Ascending aorta (tissue), 2 donors: ENCODE measurements at places on chromosomes 16 and 17.

GRCh38 chr17:2925011-2925410 lies 128.8 kb downstream of the RAP1GAP2 start:
- no peak overlapping the region for H3K4me3 ChIP-seq
- H3K4me1 ChIP-seq, result no peaks in the 10 kb centered on the region
- DNase-seq, result no peak
- no peak overlapping the region for H3K27ac ChIP-seq

- H3K36me3 ChIP-seq, result peaks cover 49% of the 10 kb centered on the region
- no peaks in the 10 kb centered on the region for H3K27me3 ChIP-seq
- no peak overlapping the region for H3K4me3 ChIP-seq
- no peak overlapping the region for H3K27ac ChIP-seq
Measured at GRCh38 chr16:3115561-3115960, 3.2 kb downstream of the ZNF205 start.

- no peak overlapping the region for H3K4me3 ChIP-seq
- H3K36me3 ChIP-seq, result no peaks in the 10 kb centered on the region
- no peaks in the 10 kb centered on the region for H3K4me1 ChIP-seq
- peaks cover 15% of the 10 kb centered on the region for H3K27me3 ChIP-seq
- no peak for DNase-seq
- H3K27ac ChIP-seq, result no peak overlapping the region
Measured at GRCh38 chr17:78234261-78234865, 2.9 kb downstream of the TMEM235 start.

- peaks cover 3% of the 10 kb centered on the region for H3K4me1 ChIP-seq
- no peak for DNase-seq
- no peak overlapping the region for H3K4me3 ChIP-seq
- H3K27ac ChIP-seq, result no peak overlapping the region
- no peaks in the 10 kb centered on the region for H3K27me3 ChIP-seq
Measured at GRCh38 chr17:17072546-17072945, 30.3 kb downstream of the MPRIP start.

DNA sequence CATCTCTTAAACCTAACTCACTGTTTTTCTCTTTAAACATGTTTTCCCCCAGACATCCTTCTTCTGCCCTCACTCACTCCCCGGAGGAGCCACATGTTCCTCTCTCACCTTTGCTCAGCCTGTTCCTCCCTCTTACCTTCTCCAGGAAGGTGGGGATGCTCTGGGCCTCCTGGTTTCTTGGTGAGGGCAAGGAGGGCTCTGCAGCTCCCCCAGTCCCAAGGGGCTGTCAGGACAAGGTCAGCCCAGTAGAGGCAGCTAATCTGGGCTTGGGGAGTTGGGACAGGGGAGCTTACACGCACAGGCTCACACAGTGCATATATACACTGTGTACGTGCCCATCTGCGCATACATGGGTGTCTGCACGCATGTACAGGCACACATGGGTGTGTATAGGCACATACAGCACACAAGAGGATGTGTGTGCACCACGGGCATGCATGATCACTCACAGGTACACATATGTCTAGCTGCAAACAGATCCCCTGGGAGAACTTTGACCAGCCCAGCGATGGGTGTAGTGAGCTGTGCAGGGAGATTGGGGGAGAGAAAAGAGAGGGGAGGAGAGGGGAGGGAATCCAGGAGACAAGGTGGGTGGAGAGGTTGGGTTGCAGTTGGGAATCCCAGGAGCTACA lies 28.6 kb upstream of the SPNS3 start:
- no peaks in the 10 kb centered on the region for H3K27me3 ChIP-seq
- no peak overlapping the region for H3K4me3 ChIP-seq
- no peaks in the 10 kb centered on the region for H3K36me3 ChIP-seq
- H3K27ac ChIP-seq, result no peak overlapping the region
- no peak for DNase-seq
- no peaks in the 10 kb centered on the region for H3K4me1 ChIP-seq

DNA sequence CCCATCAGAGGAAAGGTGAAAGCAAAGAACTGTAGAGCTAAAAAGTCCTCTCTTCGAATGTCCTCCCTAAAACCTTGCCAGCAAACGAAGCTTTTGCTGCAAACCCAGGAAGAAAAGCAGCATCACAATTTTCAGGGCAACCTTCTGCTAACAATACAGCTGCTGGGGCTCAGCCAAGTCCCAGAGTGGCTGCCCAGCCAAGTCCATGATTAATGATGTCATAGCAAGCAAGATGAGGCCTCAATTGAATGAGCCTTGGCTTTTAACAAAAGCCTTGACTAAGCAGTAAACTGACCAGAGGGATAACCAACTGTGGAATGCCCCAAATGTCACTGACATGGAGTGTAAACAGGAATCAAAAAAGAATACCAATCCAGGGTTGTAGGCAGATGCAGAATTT lies 342.7 kb downstream of the PMP22 start:
- no peak overlapping the region for H3K4me3 ChIP-seq
- no peaks in the 10 kb centered on the region for H3K36me3 ChIP-seq
- H3K27me3 ChIP-seq, result no peaks in the 10 kb centered on the region
- no peaks in the 10 kb centered on the region for H3K4me1 ChIP-seq

DNA sequence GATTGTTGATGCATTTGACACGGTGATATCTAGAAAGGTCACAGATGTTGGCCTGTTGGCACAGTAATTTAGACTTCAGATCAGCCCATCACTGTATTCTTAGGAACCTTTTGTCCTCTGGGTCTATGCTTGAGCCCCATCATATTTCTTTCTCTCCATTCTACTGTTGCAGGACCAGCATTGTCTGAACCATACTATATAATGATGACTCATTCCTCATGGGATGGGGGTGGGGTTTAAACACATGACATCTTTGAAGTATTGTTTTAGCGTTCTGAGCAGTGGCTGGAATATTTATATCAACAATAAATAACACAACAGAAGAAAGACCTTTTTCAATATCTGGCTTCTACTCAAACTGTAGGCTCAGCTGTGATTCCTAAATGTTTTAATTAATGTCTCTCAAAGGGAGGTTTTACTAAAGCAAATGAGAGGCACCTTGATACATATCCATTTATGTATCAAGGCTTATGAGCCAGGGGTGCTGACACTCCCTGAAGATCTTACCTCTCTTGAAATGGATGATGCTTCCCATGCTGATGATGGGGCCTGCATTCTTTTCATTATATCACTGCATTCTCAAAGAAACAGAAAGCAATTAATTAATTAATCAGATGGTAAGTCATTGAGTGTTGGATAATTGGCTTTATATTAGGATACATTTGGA lies 379.0 kb upstream of the GOT2 start:
- no peaks in the 10 kb centered on the region for H3K36me3 ChIP-seq
- no peak for DNase-seq
- no peaks in the 10 kb centered on the region for H3K4me1 ChIP-seq
- H3K4me3 ChIP-seq, result no peak overlapping the region
- H3K27me3 ChIP-seq, result no peaks in the 10 kb centered on the region
- H3K27ac ChIP-seq, result no peak overlapping the region

GRCh38 chr17:13851889-13852288 lies 217.4 kb upstream of the COX10 start:
- H3K36me3 ChIP-seq, result no peaks in the 10 kb centered on the region
- no peaks in the 10 kb centered on the region for H3K27me3 ChIP-seq
- no peak for DNase-seq
- H3K27ac ChIP-seq, result no peak overlapping the region
- H3K4me3 ChIP-seq, result no peak overlapping the region
- no peaks in the 10 kb centered on the region for H3K4me1 ChIP-seq
